ENCODE measurements at places on chromosomes 12 and 14.

DNA sequence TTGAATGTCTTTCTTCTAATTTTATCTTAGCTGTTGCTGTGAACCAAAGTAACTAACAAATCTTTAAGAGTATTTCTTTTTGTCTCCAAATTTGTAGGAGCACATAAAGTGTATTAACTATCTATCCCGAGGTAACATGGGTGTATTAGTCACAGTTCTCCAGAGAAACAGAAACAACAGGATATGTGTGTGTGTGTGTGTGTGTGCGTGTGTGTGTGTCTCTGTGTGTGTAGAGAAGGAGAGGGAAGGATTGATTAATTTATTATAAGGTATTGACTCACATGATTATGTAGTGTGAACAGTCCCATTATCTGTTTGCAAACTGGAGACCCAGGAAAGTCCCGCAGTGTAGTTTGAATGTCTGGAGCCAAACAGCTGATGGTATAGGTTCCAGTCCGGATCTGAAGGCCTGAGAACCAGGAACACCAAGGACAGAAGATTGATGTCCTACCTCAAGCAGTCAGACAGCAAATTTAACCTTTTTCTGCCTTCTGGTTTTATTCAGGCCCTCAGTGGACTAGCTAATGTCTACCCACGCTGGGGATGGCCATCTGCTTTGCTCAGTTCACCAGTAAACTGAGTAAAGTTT, 14.4 kb downstream of the G2E3 start:
- DNase-seq, result no peak

GRCh38 chr12:94954948-94955592, 48.4 kb downstream of the NDUFA12 start:
- DNase-seq, result no peak

DNA sequence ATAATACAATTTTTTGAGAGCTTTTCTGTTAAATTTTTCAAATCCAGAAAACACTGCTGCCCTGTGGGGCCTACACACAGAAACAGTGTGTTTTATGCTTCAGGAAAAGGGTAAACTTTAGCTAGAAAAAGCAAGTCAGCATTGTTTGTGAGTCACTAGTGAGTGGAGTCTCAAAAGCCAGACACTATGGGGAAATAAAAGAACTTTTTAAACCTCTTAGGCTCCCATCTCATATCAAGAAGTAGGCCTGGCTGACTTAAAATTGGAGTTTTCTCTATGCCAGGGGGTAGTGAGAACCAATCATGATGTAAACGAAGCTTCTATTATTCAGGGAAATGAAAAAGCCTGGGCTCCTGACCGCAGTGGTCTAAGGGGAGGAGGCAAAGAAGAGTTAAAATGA, 12.6 kb downstream of the GPR65 start:
- DNase-seq, result no peak

GRCh38 chr14:102164241-102164641, 24.5 kb downstream of the WDR20 start:
- DNase-seq, result no peak

GRCh38 chr12:117202556-117202955, 12.3 kb upstream of the FBXO21 start:
- DNase-seq, result no peak

Measured in NCI-H1048 (cell line).